Kidney capillary endothelial cell (primary cell): ENCODE measurements at places on chromosomes 1 and 21.

DNA sequence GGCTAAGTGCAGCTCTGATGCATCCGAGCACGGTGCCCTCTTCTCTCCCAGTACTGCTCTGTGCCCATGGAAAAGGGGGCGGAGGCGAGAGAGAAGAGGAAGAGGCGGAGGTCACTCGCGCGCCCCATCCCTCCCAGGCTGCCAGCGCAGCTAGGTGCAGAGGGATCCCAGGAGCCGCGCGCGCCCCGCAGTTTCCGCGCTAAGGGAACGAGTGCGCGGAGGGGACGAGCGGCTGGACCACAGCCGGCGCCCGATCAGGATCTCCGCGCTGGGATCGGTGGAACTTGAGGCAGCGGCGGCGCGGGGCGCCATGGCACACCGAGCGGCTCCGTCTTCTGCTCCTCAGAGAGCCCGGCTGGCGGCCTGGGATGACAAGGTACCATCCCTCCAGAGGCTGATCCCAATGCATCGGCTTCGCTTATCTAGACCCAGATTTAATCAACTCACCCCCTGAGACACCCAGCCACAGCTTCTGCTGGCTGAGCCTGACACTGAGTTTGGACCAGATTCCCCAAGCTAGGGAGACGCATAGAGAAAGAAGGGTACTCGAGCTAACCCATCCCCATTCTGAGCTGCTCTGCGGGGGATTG is at the start of gene PTGFR:
TSS of gene PTGFR (plus strand) at position 114 of the 590 bp plus-strand sequence. CDS start 1,770 bp downstream, outside the sequence.
- DNase-seq, result peak; percentile 9

DNA sequence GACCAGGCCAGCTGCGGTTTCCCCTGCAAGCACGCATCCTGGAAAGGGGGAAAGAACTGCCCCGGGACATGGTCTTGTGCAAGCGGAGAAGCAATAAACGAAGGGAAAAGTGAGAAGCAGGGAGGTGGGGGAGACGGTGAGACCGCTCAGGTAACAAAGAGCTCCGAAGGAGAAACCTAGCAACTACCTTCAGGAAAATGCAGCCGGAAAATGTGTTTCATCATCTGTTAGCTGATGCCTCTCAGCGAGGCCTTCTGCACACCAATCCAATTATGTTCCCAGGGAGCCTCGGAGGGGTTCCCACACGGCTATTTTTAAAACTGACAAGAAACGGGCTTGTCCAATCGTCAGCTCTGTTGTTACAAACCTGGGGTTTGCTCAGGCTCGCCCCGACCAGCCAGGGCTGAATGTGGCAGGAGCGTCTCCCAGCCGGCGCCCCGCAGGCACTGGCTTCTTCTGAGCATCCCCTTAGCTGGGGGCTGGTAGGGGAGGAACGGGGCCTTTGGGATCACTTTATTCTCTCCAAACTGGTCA is 3.4 kb downstream of the RIPK4 start:
- DNase-seq, result no peak

DNA sequence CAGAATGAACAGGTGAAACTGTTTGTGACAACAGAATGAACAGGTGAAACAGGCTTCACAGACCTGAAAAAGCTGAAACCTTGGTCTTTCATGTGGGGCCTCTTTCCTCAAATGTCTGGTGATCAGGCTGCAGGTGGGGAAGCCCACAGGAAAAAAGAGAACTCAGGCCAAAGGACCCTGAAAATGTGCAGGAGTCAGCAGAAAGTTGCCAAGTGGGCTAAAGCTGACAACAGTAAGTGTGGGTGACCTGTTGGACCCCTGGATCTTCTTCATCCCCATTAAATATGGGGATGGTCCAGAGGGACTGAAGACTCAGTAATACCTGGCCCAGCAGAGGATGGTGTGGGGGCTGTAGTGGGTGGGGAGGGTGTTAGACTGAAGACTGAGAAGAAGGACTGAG is 9.1 kb upstream of the CHIT1 start:
- DNase-seq, result no peak

- no peak for DNase-seq
These were observed 20.7 kb downstream of the RGS7 start for GRCh38 chr1:241336335-241336734.

DNA sequence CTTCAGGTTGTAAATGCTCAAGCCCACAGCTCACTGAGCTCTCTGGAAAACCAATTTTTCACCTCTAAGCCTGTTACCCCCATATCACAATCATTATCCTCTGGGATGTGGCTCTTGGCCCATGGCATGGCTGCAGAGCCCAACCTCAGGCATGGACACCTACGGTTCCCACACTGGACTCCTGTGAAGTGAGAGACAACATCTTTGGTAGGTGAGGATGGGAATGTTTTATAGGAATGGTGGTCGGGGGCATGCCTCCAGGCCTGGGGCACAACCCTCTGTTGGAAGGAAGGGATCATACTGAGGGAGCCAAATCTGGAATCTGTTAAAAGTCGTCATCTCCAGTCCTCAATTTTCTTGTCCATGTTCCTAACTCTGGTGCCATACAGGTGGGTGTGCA is 179.1 kb downstream of the FOXD2 start:
- DNase-seq, result no peak

GRCh38 chr1:174954073-174954460 is 45.7 kb upstream of the CACYBP start:
- DNase-seq, result no peak

DNA sequence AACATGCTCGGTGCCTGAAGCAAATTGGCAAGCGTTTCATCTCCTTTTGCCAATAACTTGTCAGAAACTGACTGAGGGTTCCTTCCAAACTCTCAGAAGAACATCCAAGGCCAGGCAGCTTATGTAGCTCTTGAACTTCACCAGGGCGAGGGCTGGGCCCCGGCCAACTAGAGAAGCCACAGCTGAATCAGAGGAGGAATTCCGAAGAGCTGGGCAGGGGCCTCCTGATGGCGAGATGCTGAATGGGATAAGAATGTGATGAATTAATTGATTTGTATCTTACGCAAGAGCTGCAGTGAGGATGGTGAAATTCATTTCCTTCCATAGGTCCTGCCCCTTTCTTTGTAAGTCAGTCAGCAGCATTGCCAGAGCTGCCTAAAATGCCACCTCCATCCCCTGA is 345.8 kb downstream of the KIF26B start:
- DNase-seq, result no peak

GRCh38 chr21:34107606-34108005 is 34.2 kb downstream of the MRPS6 start:
- DNase-seq, result no peak

DNA sequence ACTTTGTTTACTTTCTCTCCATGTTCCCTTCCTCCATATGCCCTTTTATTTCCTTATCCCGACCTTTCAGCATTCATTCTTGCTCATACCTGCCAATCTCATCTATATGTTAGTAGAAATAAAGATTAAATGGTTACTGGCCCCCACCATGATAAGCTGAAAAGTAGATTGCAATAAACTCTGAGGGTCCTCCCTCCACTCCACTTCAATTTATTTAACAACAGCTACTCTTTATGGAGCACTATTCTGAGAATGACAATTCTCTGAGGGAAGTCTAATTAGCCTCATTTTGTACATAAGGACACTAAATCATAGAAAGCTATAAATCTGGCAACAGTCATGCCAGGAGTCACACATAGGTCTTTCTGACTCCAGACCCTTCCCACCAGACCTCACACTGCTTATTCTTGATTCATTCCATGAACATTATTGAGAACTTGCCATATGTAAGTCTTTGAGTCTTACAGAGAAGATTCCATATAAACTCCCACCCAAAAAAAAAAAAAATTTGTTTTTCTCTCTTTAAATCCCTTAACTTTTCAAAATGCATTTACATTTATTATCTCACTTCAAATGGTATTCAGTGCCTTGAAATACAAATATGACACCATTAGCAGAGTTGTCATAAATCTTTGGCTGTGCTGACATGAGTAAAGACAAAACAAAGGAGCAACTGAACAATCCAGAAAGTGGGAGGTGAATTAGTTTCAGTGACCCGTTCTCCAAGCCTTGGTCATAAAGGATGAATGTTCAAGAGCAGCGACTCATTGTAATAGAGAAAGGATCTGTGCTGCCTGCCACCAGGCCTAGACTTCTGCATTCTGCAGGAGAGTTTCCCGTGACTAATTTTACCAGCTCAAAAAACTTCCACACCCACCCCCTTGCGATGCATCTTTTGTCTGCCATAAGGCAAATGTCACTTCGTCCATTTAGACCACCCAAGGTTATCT is 28.5 kb downstream of the PALMD start:
- DNase-seq, result no peak

DNA sequence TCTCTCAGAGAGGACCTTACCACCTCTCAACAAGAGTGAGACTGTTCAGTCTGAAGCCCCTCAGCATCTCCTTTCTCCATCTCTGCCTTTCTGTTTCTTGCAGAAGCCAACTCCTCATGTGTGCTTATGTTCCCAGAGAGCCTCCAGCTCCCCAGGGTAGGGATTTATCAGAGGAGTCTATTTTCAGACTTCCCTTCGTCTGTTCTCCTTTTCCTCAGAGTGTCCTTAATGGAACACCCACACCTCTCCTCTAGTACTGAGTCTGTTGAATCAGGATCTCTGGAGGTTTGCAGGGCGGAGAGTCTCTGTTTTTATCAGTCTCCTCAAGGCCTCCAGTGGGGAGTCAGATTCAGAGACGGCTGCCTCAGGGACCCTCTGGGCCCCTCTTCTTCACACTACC is 25.1 kb upstream of the DNAJC6 start:
- no peak for DNase-seq

- no peak for DNase-seq
These were observed 52.8 kb upstream of the FOXD3 start for GRCh38 chr1:63269571-63269970.

- no peak for DNase-seq
These were observed 86.2 kb downstream of the RIPK4 start for GRCh38 chr21:41680444-41681347.

- DNase-seq, result no peak
These were observed 19.3 kb downstream of the HS2ST1 start for GRCh38 chr1:86933562-86934377.

DNA sequence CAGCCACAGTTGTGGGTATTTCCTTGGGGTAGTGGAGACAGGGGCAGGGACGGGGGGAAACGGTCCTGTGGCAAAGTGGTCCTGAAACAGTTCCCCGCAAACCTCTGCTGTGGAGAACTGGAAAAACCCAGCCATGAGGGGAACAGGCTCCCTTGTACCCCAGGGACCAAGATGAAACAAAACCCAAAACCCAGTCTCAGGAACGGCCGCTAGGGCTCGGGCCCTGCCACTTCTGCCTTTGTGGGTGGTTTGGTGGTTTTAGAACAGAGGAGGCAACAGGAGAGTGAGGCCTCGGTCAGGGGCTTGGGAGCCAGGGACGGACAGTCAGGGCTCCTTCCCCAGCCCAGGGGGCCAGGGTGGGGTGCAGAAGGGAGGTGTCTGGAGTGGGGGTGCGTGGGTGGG is 24.8 kb upstream of the EDN2 start:
- DNase-seq, result no peak

GRCh38 chr1:154993572-154994268 is at the start of gene LENEP:
Gene LENEP (plus strand): TSS chr1:154993586. CDS start chr1:154993608, 22 bp downstream.
- no peak for DNase-seq

DNA sequence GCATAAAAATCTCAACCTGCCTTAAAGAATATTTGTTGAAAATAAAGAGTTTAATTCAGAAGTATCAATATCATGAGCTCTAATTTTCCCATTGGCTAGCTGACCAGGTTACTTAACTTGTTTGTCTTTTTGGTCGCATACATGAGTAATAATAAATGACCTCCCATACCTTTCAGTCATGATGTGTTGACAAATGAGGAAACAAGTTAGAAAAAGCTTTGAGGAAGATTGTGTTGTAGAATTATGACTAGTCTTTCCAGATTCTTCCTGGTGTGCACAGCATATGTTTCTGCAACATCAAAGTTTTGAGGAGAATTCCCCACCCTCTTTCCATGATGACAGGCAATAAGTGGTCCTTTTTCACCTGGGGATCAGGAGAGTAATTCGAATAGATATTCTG is 17.6 kb upstream of the PAPPA2 start:
- DNase-seq, result no peak

DNA sequence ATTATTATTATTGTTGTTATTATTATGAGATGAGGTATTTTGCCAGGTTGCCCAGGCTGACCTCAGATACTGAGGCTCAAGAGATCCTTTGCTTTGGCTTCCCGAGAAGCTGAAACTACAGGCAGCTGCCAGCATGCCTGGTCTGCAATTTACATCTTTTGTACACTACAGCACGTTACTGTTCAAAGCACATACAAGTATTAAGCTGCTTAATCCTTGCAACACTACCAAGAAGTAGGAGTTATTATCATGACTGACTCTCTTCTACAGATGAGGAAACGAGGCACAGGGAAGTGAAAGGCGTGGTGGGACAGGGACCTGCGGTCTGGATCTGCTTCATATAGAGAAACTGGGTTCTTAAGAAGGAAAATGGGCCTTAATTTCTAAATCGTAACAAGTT is 11.6 kb downstream of the ERG start:
- DNase-seq, result no peak

DNA sequence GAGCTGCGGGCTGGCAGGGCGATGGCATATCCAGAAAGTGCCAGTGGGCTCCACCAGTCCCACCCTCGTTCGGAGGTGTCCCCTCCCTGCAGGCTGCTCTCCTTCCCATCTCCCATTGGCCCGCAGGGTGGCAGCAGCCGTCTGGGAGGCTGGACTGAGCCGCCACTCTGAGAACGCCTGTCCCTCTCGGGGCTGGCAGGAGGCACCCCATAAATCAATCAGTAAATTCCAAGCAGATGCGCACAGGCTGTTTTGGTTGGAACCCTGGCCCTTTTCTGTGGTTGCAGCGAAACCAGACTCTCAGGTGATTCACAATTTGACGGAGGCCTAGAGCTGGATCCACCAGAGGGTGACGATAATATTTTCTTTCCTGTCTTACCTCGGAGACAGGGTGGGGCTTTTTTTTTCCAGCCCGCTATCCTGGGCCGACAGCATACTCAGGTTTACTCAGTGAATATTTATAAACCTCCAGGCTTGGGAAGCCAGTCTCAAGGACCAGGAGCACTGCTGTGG is 99.7 kb downstream of the GLIS1 start:
- no peak for DNase-seq

GRCh38 chr21:16536643-16537434 is 807.1 kb downstream of the USP25 start:
- no peak for DNase-seq

DNA sequence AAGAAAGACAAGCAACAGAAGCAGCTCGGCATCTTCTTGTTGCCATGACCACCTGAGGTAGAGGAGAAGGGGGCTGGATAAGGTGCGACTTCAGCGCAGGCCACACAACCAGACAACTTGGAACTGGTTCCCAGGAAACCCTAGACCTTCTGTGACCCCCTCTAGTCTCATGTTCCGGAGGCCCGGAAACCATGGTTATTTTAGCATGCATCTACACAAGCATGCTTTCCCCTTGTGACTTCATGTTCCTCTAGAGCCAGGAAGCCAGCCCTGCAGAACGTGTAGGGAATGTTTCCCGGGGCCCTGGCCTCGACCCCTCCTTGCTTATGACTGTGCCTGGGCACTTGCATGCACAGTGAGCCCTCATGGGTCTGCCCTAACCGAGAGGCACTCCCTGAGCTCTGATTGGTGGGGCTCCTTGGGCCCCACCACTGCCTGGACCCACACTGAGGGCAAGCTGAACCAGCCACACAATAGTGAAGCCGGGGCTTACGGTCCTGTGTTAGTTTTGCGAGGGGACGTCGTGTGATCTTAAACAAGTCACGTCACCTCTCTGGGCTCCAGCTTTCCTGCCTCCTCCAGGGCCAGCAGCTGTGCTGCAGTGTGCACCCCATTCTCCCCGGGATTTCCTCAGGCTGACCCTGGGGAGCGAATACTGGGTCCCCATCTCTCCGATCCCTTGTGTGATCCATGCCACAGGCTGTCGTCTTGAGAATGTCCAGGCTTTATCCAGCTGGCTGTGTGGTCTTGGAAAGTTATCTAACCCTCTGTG is 12.0 kb upstream of the MX2 start:
- no peak for DNase-seq

GRCh38 chr1:207519505-207520399 is 23.8 kb downstream of the CR1 start:
- DNase-seq, result no peak
